ENCODE measurements at places on chromosomes 4 and X. TPM values are rescaled to one million over a fixed set of nuclear protein-coding genes. Genes with fewer than 3 reads are reported as not detected.

GRCh38 chr4:93092765-93093164, 735.8 kb upstream of the ATOH1 start:
- no peak for DNase-seq

DNA sequence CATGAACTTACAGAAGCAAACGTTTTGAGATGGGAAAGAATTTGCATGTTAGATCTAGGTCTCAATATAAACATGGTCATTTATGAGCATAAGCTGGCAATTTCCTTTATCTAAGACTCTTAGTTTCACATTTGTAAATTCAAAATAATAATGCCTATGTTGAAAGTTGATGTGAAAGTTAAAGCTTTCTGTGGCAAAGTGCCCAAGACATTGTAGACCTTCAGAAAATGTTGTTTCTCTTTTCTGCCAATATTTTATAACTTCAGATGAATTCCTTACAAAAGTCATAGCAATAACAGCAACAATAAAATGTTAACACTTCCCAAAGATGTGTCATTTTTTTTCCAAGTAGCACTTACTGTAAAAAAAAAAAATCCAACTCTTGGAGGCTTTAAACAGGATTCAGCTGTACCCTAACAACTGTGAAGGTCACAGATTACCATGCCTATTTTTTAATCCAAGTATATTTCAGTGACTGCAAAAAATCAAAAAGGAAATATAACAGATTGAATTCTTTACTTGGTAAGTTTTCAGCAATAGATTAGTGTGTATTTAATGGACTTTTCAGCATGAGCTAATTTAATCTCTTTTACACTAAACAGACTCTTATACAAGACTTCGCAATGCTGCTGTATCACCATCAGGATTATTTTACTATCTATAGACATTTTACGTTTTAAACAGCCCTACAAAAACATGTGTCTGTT, 206.5 kb upstream of the PDE5A start:
- no peak for DNase-seq

GRCh38 chrX:31036895-31037294, 34.9 kb downstream of the FTHL17 start:
- DNase-seq: no peak

DNA sequence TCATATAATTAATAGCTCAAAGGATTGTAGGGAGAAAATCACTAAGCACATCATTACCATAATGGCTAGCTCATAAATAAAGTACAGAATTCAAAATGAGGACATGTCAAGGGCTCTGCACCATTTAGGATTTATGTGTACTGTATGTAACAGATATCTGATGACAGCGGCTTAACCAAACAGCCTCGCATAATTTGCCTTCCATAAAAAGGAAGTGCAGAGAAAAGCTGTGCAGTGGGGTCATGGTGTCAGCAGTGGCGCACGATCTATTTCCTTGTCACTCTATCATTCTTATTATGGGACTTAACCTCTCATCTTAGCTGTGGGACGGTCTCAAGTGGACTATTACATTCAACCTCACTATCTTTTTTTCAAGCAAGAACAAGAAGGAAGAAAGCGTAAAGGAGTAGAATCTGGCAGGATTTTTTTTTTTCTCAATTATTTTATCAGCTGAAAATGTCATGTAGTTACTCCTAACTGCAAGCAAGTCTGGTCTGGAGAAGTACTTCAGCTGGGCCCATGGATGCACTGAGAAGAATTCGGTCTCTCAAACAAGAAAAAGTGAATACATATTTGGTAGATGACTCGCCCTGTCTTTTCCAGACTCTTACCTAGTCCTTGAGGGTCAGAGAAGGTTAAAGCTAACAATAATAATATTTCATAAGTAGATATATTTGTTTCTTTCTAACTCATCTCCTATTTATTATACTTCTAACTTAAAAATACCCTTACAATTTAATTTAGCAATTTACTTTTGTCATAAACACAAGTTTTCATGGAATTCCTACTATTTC, 94.6 kb downstream of the COX18 start:
- no peak for DNase-seq

DNA sequence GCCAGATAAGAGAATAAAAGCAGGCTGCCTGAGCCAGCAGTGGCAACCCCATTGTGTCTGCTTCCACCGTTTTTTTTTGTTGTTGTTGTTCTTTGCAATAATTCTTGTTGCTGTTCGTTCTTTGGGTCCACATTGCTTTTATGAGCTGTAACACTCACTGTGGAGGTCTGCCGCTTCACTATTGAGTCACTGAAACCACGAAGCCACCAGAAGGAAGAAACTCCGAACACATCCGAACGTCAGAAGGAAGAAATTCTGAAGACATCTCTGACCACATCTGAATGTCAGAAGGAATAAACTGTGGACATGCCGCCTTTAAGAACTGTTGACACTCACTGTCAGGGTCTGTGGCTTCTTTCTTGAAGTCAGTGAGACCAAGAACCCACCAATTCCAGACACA, 110.5 kb downstream of the PCDH18 start:
- DNase-seq: no peak

The MAGEA4 gene
- total RNA-seq: not detected

The MAGEA1 gene
- not detected for total RNA-seq

All from Right ventricle myocardium inferior (tissue), 1 donor.